ENCODE measurements at places on chromosomes 5 and 9. TPM values are rescaled to one million over a fixed set of nuclear protein-coding genes. Genes with fewer than 3 reads are reported as not detected.

DNA sequence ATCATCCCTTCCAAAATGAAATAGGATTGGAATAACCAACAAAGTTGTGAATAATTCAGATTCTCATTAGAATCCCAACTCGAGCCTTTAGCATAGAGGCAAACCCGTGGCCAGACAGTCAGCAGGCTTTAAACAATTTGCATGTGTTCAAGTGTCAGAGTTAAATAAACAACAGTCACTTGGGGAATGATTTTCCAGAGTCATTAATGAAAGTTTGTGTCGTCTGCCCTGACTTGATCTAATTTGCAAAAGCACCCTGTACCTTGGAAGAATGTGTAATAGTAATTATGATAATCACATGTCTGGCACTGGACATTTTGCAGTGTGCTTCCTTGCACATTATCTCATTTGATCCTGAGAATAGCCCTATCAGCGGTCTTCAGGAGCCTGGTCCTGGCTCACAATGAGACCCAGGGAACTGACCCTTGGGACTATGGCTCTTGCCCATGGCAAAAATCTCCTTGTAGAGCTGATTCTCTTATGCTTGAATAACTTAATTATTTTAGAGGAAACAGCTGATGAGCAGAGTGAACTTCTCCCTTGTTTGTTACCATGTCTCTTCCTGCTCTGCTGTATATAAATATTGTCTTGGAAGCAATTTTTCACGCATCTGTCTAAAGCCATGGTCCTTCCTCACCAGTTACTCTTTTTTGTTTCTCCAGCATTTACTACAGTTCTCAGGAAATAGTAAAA lies 272.7 kb downstream of the NR3C1 start:
- H3K4me3 ChIP-seq: no peak overlapping the region
- no peak overlapping the region for H3K27ac ChIP-seq
- DNase-seq: no peak
- H3K36me3 ChIP-seq: no peaks in the 10 kb centered on the region

DNA sequence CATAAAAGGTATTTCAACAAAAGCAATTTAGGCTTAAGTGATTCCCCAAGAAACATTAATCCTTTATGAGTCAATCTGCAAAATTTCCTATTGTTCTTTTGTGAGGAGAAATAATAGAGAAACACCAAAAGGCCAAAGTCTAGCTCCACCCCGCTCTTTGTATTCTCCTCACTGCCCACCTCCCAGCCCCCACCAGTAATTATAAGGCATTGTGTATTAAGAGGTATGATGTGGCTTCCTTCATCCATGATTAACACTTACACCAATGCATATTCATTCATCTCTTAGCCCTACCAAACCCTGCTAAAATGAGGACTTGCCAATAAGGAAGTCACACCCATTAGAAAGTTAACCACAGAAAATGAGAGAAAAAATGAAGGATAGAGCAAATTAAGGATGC lies 105.3 kb upstream of the SPATA31D4 start:
- DNase-seq: no peak
- H3K36me3 ChIP-seq: no peaks in the 10 kb centered on the region
- no peak overlapping the region for H3K27ac ChIP-seq
- no peaks in the 10 kb centered on the region for H3K4me1 ChIP-seq

GRCh38 chr9:8845376-8845775 lies 1045.8 kb upstream of the DMAC1 start:
- H3K4me3 ChIP-seq: no peak overlapping the region
- no peak overlapping the region for H3K27ac ChIP-seq
- H3K27me3 ChIP-seq: no peaks in the 10 kb centered on the region
- H3K36me3 ChIP-seq: no peaks in the 10 kb centered on the region

DNA sequence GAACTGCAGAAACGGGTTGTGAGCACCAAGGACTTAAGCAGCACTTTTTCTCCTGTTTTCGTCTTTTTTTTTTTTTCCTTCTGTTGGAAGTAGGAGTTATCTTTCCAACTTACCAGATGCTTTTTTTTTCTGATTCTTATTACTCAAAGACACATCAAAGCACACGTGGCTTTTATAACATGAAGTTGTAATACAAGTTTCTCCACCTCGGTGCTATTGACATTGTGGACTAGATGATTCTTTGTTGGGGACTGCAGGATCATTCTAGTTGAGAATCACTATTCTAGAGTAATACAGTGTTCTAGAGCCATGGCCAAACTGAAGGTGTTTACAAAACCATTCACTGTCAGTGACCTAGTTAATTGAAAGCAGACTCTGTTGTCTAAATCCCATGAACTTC lies 51.5 kb downstream of the MYO10 start:
- no peaks in the 10 kb centered on the region for H3K36me3 ChIP-seq
- H3K4me1 ChIP-seq: peaks cover 47% of the 10 kb centered on the region
- no peak overlapping the region for H3K4me3 ChIP-seq
- DNase-seq: no peak

DNA sequence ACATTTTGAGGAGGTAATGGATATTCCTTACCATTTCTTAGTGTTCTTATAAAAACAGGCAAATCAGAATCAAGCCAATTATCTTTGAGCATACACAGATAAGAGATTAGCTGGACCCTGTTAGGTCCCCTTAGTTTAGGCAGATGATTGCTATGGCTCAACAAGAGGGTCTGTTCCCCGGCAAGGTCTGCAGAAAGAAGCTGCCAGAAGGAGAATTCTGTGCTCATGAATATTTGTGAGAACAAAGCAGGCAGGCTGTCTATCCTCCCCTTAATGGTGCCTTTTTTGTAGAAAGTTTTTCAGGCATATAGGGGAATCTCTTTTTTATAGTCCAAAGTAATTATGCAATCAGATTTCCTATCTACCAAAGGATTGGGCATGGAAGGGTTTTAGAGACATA lies 27.5 kb downstream of the CAVIN4 start:
- no peaks in the 10 kb centered on the region for H3K27me3 ChIP-seq
- H3K4me1 ChIP-seq: no peaks in the 10 kb centered on the region
- no peak for DNase-seq
- H3K36me3 ChIP-seq: no peaks in the 10 kb centered on the region
- H3K4me3 ChIP-seq: no peak overlapping the region

- H3K27ac ChIP-seq: no peak overlapping the region
- H3K4me3 ChIP-seq: no peak overlapping the region
- no peaks in the 10 kb centered on the region for H3K4me1 ChIP-seq
- no peaks in the 10 kb centered on the region for H3K36me3 ChIP-seq
- no peak for DNase-seq
These were observed 93.1 kb downstream of the PJA2 start for GRCh38 chr5:109316634-109317033.

DNA sequence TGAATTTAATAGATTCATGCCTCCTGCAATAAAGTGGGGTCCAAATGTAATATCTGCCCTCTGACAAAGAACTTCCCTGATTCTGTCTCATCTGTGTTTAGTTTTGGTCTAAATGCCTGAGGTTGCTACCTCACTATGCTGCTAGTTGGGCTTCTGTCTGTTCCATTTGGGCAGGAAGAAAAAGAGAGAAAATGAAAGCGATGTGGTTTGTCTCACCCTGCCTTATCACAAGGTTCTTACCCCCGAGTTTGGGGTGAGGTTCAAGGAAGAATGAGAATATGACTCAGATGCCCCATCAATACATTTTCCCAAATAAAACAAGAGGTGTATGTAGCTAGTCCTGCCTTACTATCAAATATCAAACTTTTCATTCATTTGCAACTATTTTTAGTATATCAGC lies 132.1 kb upstream of the MTAP start:
- H3K27ac ChIP-seq: no peak overlapping the region
- H3K27me3 ChIP-seq: no peaks in the 10 kb centered on the region
- no peaks in the 10 kb centered on the region for H3K36me3 ChIP-seq

- no peaks in the 10 kb centered on the region for H3K27me3 ChIP-seq
- H3K4me3 ChIP-seq: peak overlapping the region; percentile 48
- DNase-seq: peak; percentile 78
- peaks cover 16% of the 10 kb centered on the region for H3K4me1 ChIP-seq
- H3K27ac ChIP-seq: no peak overlapping the region
These were observed 717 bp upstream of the NCS1 start for GRCh38 chr9:130171226-130172148.

- H3K27ac ChIP-seq: no peak overlapping the region
- H3K27me3 ChIP-seq: no peaks in the 10 kb centered on the region
- H3K36me3 ChIP-seq: no peaks in the 10 kb centered on the region
These were observed 1075.4 kb upstream of the C9orf72 start for GRCh38 chr9:28648723-28649122.

- no peak overlapping the region for H3K27ac ChIP-seq
- H3K4me1 ChIP-seq: no peaks in the 10 kb centered on the region
- peaks cover 6% of the 10 kb centered on the region for H3K36me3 ChIP-seq
- no peaks in the 10 kb centered on the region for H3K27me3 ChIP-seq
These were observed 42.7 kb upstream of the RARS1 start for GRCh38 chr5:168443533-168443932.

GRCh38 chr9:133286523-133286922 lies 11.5 kb upstream of the ABO start:
- H3K36me3 ChIP-seq: no peaks in the 10 kb centered on the region
- no peaks in the 10 kb centered on the region for H3K4me1 ChIP-seq
- no peak for DNase-seq
- H3K27ac ChIP-seq: no peak overlapping the region
- no peak overlapping the region for H3K4me3 ChIP-seq
- H3K27me3 ChIP-seq: no peaks in the 10 kb centered on the region

DNA sequence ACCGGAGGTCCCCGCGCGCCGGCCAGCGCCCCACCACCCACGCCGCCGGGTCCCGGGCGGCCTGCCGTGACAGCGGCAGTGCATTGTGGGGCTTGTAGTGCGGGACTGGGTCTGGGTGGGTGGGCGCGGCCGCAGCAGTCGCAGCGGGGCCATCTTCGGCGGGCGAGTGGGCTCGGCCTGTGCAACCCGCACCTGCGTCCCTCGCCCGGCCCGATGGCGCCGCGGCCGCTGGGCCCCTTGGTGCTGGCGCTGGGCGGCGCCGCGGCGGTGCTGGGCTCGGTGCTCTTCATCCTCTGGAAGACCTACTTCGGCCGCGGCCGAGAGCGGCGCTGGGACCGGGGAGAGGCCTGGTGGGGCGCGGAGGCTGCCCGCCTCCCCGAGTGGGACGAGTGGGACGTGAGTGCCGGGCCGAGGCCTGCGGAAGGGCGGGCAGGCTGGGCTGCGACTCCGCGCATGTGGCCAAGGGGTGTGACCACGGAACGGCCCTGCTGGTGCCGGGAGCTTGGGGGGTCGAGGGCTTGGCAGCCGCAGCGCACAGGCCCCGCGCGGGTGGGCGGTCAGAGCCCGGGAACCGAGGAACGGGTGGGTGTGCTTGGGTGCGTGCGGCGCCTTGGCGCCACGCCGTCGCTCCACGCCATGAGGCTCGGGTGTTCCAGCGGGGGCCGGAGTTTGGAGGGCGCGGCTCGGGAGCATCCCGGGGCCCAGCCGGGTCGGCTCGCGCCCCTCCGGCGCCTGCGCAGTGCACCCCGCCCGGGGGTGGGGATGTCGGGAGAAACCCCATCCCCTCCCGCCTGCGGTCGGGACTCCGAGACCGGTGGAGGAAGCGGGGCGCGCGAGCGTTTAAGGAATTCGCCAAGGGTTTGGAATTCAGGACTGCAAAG lies at the start of gene ARL10:
TSS of gene ARL10 (plus strand) at position 137 of the 881 bp plus-strand sequence. CDS start at position 214, 77 bp downstream.
- peak; percentile 23 for DNase-seq
- H3K4me1 ChIP-seq: peaks cover 24% of the 10 kb centered on the region
- peak within 1 kb of the TSS; percentile 72 for H3K4me3 ChIP-seq
- peak within 1 kb of the TSS; percentile 2 for H3K27ac ChIP-seq
- H3K36me3 ChIP-seq: no peaks in the 10 kb centered on the region

GRCh38 chr5:138305797-138306196 lies 25.8 kb downstream of the CDC25C start:
- H3K4me3 ChIP-seq: no peak overlapping the region
- no peaks in the 10 kb centered on the region for H3K4me1 ChIP-seq
- DNase-seq: no peak
- H3K36me3 ChIP-seq: no peaks in the 10 kb centered on the region

DNA sequence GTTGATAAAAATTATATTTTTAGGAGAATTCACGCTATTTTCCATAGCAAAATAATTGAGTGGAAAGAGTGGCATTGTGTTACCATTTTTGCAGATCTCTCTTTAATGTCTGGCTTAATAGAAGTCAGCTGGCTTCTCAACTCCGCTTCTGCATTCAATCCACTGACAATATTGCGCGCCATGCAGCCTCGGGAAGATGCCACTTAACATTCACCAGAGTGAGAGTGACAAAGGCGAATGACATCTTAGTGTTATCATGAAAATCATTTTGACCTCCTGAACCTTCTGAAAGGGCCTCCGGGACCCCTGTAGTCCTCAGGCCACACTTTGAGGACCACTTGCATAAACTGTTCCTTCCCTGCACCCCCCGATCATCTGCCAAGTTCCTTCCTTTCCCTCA lies 80.1 kb upstream of the ORM1 start:
- no peaks in the 10 kb centered on the region for H3K4me1 ChIP-seq
- no peak overlapping the region for H3K27ac ChIP-seq
- no peaks in the 10 kb centered on the region for H3K36me3 ChIP-seq
- DNase-seq: no peak
- H3K27me3 ChIP-seq: no peaks in the 10 kb centered on the region

DNA sequence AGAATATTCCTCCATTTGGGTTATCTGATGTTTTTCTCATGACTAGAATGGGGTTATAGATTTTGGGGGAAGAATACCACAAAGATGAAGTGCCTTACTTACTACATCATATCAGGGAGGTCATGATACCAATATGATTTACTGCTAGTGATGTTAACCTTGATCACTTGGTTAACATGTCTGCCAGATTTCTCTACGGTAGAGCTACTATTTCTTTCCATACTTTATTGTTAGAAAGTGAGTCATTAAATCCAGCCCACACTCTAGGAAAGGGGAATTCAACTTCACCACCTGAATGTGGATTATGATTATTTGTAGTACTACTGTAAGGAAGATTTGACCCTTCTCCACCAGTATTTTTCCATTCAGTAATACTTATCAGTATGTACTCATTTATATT lies 64.7 kb downstream of the UBE2R2 start:
- H3K4me3 ChIP-seq: no peak overlapping the region
- peaks cover 17% of the 10 kb centered on the region for H3K4me1 ChIP-seq
- no peak overlapping the region for H3K27ac ChIP-seq
- no peak for DNase-seq

GRCh38 chr9:27665136-27665535 lies 91.9 kb upstream of the C9orf72 start:
- no peak overlapping the region for H3K4me3 ChIP-seq
- H3K36me3 ChIP-seq: no peaks in the 10 kb centered on the region
- no peaks in the 10 kb centered on the region for H3K27me3 ChIP-seq
- H3K27ac ChIP-seq: no peak overlapping the region
- no peaks in the 10 kb centered on the region for H3K4me1 ChIP-seq

GRCh38 chr9:77719321-77719720 lies 71.2 kb upstream of the GNA14 start:
- H3K27me3 ChIP-seq: no peaks in the 10 kb centered on the region
- H3K4me3 ChIP-seq: no peak overlapping the region
- H3K36me3 ChIP-seq: peaks cover 3% of the 10 kb centered on the region
- no peak for DNase-seq
- H3K27ac ChIP-seq: no peak overlapping the region

The BTNL8 gene
- not detected for total RNA-seq

The CDC20B gene
- 0.20 TPM for total RNA-seq

The CA9 gene
- total RNA-seq: not detected

The SLC6A18 gene
- not detected for total RNA-seq

The SPAG8 gene
- 43.0 TPM for total RNA-seq

The HNRNPK gene
- total RNA-seq: 178 TPM

The TMEM174 gene
- total RNA-seq: not detected

The PLAC8L1 gene
- total RNA-seq: not detected

The NIPAL4 gene
- not detected for total RNA-seq

The MLANA gene
- total RNA-seq: not detected

The WNT8A gene
- not detected for total RNA-seq

The NR5A1 gene
- not detected for total RNA-seq

The TERT gene
- total RNA-seq: not detected

The PTPRD gene
- total RNA-seq: 26.0 TPM

The ADRA1B gene
- 6.6 TPM for total RNA-seq

The OTP gene
- not detected for total RNA-seq

The PCSK1 gene
- total RNA-seq: 0.20 TPM

The CWC27 gene
- 13.6 TPM for total RNA-seq

The CKMT2 gene
- total RNA-seq: 2.3 TPM

The PCA3 gene
- total RNA-seq: not detected

Data from upper lobe of left lung (tissue), 6 donors.